Activated T-helper 9 cell treated with anti-CD3 and anti-CD28 coated beads, Interleukin-2, amount 50 U/mL, for 16 hours (primary cell): ENCODE measurements at places on chromosomes 16 and 17.

GRCh38 chr16:48831076-48831722 lies 221.2 kb upstream of the N4BP1 start:
- no peak for DNase-seq

DNA sequence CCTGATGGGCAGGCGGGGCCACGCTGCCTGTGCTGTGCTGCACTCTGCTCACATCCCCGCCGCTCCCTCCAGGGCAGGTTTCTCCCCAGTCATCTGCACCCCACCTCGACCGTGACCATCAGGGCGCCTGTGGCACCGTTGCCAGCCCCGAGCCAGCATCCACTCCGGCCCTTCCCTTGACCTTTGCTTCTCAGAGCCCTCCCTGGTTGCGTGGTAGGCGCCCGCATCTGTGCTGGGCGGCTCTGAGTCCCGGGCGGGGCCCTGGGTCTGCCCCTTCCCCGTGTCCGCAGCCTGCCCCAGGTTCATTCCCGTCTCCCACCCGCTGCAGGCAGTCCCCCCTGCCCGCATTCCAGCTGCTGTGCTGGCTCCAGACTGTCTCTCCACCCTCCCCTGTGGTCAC lies 33.2 kb downstream of the ZNF750 start:
- no peak for DNase-seq

DNA sequence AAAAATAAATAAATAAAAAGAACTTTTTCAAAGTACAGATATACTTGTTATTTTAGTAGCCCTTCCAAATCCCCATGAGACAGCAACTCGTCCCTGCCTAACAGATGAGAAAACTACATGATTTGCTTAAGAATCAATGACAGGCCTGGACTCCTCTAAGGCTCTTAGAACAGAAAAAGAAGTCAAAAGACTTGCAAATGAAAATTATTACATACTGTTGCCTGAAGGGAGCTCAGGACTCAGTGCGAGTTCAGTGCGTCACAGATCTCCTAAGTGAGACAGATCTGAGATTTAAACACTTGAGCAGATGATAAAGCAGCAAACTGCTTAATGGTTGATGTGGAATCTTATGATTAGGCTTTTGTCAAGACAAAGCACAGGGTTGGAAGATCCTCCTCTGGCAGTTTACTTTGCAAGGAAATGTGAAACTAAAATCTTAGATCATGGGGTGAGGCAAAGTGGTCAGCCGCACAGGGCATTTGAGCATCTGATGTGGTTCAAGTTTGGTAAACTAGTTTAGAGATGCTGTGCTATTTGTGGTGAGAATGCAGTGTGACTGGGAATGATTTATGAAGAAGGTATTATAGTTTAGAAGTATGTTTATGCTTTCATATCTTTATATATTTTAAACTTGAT lies 138.1 kb downstream of the TRIM37 start:
- no peak for DNase-seq

DNA sequence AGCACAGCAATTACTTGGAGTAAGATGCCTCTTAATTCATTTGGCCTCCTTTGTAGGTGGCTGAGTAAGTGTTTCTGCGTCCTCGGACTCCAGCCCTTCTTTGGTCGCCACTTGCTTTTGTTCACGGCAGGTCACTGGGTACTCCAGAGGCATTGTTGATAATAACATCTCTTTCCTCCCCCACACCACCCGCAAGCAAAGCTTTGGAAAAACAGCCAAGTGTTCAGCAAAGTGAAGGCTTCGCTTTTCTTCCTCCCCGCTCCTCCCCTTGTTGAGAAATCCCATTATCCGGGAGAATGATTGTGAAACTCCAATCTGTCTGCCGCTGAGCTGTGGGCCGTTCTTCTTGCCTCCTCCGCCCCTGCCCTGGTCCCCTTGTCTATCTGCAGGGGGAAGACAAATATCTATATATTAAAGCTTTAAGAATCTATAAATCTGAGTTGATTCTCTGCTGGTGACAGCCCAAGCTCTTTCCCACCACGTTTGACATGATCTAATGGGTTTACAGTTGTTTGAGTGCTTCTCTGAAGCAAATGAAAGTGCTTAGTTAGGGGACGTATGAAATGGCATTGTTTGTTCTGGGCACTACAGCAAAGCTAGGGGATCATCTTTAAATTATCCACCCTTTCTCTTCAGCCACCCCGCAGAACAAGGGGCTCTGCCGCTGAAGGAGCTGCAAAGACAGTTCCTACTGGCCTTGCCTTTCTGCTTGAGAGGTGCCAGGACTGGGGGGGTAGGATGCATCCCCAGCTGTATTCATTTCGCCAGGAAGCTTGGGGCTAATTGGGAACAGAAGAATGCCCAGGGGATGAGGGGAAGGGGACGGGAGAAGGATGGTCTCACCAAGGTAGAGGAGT lies 167.1 kb downstream of the CCDC182 start:
- DNase-seq: no peak

DNA sequence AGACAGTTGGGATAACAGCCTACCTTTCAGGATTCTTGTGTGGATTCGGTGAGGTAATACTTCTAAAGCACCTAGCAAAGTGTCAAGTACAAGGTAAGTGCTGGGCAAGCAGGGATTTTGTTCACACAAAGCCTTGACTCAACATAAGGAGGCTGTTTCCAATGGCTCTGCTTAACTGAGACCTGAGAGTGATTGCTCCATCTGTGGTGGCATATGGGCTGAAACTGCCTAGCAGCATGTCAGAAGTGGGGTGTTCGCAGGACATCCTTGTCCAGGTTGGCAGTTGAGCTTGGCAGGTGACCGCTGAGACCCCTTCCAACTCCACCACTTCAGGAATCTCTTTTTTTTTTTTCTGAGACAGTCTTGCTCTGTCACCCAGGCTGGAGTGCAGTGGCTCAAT lies 19.8 kb downstream of the IL4R start:
- no peak for DNase-seq

DNA sequence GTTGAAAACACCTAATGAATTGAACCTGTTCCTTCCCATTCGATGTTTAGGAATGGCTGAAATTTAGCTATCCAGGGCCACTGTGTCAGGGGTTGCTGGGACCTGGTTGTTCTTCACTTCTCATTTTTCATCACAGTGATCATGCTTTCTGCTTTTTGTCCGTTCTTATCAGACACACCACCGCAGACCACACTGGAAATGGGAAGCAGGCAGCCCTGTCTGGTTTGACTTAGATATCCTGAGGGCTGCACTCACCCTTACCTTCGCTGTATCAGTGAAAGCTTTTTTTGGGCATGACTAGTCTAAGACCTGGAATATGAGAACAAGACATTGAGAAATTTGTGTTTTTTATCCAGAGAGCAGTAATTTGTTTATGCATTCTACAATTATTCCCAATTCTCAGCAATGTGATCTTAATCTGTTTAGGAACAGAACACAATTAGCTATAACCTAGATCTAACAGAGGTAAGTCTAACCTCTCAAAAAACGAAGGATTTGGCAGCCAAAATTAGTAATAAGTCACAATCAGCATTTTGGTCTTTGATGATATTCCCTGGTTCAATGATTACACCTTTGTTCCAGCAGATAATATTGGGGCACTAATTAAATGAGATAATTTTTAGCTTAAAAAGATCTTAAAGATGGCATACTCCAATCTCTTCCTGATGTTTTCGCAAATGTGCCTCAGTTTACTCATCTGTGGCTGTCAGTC lies 126.0 kb upstream of the GOT2 start:
- DNase-seq: no peak

DNA sequence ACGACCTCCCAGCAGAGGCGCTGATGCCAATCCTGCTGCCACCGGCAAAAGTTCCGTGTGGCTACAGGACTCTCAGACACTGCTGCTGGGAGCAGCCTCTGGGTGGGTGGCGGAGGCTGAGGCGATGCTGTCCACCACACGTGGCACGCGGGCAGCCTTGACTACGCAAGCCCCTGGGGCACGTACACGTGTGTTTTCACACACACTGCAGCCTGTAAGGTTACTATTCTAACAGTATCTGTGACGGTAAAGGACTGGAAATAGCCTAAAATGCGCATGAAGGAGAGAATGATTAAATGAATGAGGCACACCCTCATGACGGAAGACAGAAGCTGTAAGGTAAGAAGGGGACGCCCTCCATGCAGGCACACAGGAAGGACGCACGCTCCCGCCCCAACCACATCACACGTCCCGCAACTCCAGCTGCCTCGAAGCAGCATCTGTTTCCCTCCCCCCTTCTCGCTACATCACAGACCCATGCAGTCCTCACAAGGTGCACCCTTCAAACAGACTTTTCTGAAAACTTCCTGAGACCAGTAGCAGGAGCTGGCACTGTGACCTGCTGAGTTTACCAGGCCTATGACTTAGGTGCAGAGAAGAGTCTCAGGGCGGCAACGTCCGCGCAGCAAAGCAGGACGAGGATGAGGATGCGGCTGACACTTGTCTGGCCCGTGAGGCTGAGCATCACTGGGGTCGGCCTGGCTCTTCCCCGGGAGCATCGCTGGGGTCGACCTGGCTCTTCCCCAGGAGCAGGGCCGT lies 28.7 kb upstream of the FASN start:
- peak; percentile 64 for DNase-seq

GRCh38 chr16:19854543-19854876 lies 30.1 kb downstream of the GPRC5B start:
- DNase-seq: no peak

DNA sequence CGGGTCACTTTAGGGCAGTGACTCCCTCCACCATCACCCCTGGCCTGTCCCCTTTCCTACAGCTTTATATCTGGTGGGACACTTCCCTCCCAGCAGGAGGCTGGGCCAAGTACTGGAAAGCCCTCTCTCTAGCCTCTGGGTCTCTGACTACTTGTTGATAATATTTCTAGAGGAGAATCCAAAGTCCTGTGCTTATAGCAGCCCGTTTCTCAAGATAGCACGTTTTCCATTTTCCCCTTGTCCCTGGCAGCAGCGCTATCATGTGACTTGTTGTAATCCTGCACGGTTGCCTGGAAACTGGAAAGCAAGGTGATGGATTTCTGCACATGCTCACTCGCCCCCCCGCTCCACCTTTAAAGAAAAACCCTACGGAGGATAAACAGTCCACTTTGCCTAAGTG lies 3.3 kb upstream of the AXIN2 start:
- no peak for DNase-seq

- no peak for DNase-seq
These were observed 120.7 kb downstream of the RAB11FIP4 start for GRCh38 chr17:31512104-31512740.

- no peak for DNase-seq
These were observed 561 bp upstream of the HERPUD1 start for GRCh38 chr16:56931271-56931891.

DNA sequence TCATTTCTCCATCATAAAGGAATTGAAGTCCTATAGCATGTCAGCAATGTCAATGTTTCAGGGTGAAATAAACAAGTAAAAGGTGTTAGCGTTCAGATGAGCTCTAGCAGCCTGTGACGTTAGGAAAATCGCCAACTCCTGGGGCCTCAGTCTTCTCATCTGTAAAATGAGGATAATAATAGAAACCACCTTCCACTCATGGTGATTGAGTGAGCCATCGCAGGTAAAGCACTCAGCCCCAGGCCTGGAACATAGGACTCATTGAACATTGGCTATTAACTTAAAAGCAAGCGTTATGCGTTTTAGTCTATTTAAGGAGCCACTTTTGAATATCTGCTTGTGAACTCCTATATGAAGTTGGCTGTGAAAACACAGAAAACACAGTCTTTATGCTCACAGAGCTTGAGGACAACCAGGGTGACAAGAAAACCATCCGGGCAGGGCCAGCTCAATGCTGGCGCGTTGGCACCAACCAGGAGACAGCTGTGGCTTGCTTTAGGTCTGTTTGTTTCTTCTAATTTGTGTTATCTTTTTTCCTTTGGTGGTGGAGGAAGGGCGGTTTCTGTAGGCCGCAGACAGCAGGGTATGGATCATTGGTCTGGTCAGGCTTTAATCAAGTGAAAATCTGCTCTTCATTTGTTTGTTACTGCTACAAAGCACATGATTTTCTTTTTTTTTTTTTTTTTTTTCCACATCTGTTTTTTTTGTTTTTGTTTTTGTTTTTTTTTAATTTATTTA lies 35.7 kb upstream of the MED9 start:
- no peak for DNase-seq

- no peak for DNase-seq
These were observed 9.6 kb downstream of the UBTF start for GRCh38 chr17:44209786-44210341.

DNA sequence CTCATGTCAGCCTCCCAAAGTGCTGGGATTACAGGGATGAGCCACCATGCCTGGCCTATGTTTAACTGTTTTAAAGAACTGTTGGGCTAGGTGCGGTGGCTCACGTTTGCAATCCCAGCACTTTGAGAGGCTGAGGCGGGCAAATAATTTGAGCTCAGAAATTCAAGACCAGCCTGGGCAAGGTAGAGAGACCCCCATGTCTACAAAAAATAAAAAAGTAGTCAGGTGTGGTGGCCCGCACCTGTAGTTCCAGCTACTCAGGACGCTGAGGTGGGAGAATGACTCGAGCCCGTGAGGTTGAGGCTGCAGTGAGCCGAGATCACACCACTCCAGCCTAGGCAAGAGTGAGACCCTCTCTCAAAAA lies 1.9 kb upstream of the ITGAL start:
- DNase-seq: no peak

GRCh38 chr17:63911657-63912100 lies 621 bp upstream of the CSHL1 start:
- peak; percentile 44 for DNase-seq

GRCh38 chr16:77877712-77878347 lies 89.5 kb downstream of the VAT1L start:
- DNase-seq: no peak

GRCh38 chr17:80492343-80493136 lies 16.1 kb upstream of the NPTX1 start:
- DNase-seq: no peak

- DNase-seq: no peak
These were observed 22.9 kb upstream of the SLC12A3 start for GRCh38 chr16:56842133-56842532.

DNA sequence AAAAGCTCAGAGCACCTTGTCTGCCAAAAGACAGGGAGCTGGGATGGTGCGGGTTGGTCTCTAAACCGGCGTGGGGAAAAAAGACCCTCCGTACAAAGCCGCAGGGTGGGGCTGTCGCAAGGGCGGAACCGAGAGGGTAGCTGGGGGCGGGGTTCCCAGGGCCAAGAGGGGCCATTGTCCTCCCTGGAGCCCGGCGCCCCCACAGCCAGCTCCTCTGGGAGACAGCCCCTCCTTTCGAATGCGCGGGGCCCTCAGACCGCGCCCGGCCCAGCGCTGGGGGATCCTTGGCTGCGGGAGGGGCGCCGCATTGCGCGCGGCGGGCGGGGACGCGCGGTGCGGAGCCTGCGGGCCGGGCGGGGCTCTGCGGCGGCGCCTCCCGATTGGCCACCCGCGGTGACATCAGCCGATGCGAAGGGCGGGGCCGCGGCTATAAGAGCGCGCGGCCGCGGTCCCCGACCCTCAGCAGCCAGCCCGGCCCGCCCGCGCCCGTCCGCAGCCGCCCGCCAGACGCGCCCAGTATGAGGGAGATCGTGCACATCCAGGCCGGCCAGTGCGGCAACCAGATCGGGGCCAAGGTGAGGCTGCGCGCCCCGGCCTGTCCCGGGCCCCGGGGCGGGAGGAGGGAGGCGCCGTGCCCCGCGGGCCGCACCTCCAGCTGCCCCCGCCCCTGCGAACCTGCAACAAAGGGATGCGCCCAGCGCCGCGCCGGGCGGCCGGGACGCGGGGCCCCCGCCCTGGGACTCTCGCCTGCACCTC lies at the start of gene TUBB3:
Gene TUBB3 (plus strand): TSS at position 459 of the 756 bp plus-strand sequence. CDS start 60 bp downstream, at position 519.
- no peak for DNase-seq
